GM04503 (cell line): ENCODE measurements at places on chromosomes 6 and 20.

- no peak for DNase-seq
These were observed 414.5 kb downstream of the ESR1 start for GRCh38 chr6:152221806-152222628.

DNA sequence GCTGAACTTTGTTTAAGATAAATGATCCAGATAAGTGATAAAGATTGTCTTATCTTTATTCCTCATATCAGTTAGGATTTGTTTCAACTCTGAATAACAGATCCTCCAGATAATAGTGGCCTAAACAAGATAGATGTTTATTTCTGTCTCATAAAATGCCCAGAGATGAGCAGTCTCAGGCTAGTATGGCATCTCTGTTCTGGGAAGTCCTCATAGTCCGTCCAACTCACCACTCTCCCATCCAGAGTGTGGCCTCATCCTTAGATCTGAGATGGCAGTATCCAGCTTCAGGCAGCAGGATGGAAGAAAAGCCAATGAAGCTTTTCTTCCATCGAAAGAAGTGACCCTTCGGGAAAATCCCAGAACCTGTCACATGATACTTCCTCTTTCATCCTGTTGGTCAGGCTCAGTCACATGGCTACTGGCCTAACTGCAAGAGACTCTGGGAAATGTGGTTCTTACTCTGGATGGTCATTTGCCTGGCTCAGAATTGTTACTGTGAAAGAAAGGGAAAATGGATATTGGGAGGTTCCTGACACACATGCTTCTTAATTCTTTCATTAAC is 29.4 kb upstream of the TAGAP start:
- DNase-seq = peak; percentile 5

DNA sequence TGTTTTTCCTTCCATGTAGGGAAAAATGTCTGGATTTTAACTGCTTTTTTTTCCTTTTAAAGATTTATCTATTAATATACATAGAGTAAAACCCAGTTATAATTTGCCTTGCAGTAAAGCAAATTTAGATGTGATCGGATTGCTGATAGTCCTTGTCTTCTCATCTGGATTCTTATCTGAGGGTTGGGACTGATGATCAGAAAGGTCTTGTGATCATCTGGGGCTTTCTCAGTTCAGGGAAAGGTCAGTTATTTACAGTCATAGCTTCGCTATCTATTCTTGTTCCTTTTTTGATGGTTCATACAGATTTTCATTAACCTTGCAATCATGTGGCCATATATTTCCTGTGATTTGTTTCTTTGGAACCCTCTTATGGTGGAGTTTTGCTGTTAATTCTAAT is 63.8 kb upstream of the CLDN20 start:
- DNase-seq = no peak

DNA sequence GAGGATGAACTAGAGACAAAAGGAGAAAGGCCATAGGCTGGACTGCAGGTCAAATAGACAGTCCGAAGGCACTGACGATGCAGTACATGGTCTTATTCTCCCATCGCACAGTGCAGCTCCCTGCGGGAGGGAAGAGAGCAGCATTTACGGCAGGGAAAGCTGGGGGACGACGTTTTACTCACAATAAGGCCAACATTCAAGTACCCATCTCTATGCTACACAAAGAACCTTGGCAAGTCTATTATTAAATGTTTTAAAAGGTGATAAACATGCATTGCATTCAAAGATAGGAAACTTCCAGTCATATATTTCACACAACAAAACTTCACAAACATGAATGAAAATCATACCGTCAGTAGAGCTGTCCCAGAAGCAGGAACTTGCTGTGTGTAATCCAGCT is 7.8 kb downstream of the DYNLT1 start:
- no peak for DNase-seq
